GM13977 (cell line): ENCODE measurements at places on chromosomes 13 and 19.

DNA sequence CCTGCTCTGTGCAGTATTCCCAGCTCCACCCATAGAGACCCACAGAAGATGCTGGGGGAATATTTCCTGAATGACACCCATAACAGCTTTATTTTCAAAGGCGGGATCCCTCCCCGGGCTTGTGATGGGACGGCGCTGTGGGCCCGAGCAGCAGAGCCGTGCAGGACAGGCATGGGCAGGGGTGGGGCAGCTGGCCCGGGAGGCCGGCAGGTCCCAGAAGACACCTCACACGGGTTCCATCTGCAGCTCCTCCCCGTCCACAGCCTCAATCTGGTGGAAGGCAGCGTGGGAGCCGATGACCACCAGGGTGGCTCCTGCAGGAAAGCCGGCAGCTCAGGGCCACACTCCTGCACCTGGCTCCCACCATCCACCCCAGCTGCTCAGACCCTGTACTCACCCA, 2.5 kb downstream of the RABAC1 start:
- no peak for DNase-seq

DNA sequence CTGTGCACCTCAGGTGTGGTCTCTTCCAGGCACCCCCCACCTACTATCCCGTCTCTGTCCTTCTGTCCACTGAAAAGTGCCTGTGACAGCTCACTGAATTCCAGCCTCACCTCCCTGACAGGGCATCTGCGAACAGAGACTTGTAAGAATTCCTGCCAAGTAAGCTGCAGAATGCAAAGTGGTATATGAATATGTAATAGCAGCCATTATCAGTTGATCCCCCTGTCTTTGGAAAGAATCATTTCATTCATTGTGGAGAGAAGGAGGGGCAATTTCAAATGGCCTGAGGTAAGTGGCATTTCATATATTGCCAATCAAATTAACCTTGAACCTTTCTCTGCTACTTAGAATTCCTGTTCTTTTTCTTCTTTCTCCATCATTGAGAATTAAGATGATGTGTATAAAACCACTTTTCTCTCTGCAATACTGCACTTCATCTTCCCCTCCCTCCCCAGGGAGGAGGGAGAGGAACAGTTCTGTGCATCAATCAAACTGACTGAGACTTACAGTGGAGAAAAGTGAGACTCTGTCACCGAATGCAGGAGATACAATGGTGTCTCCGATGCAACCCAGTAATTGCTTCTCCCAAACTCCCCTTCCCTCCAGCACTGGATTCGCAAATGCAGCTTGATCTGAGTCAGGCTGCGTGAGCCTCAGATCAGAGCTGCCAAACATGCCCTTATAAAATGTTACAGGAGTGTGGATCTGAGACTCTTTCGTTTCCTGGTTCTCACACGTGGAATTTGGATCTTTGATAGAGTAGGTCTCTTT, 91.7 kb downstream of the SLC10A2 start:
- no peak for DNase-seq

DNA sequence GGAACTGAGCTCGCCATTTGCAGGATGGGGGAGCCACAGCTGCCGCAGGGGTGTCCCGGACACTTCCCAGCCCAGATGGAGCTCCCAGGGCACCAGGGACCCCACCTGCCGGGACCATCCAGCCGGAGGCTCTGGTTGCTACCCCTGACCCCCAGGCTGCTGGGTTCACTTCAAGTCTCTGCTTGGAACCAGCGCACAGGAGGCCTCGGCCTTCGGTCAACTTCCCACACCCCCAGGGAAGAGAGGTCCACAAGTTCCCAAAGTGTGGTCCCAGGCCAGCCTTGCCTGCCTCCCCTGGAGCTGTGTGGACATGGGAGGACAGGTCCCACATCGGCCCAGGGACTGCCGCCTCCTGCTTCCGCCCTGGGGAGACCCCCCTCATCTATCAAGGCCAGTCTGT, 117.0 kb downstream of the TEX29 start:
- no peak for DNase-seq

DNA sequence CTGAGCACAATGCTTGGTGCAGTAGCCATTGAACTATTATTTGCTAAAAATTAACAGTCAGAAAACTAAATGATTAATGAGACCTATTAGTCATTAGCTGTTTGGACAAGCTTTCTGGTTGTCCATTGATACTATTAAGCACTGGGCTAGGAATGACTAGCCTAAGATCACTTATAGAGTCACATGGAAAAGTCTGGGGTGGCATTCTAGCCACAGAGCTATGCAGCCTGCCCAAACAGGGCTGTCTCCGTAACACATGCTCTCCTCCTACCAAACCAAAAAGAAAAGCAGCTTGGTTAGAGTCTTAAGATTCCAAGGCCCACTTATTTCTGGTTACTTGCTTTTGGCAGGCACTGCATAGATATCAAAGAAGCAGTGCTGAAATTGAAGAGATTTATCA, 193.5 kb upstream of the NBEA start:
- no peak for DNase-seq

- DNase-seq, result no peak
Measured at GRCh38 chr19:55257461-55258420, 1.1 kb downstream of the PPP6R1 start.

GRCh38 chr13:26996965-26997752, 174.5 kb downstream of the USP12 start:
- DNase-seq, result peak; percentile 61

DNA sequence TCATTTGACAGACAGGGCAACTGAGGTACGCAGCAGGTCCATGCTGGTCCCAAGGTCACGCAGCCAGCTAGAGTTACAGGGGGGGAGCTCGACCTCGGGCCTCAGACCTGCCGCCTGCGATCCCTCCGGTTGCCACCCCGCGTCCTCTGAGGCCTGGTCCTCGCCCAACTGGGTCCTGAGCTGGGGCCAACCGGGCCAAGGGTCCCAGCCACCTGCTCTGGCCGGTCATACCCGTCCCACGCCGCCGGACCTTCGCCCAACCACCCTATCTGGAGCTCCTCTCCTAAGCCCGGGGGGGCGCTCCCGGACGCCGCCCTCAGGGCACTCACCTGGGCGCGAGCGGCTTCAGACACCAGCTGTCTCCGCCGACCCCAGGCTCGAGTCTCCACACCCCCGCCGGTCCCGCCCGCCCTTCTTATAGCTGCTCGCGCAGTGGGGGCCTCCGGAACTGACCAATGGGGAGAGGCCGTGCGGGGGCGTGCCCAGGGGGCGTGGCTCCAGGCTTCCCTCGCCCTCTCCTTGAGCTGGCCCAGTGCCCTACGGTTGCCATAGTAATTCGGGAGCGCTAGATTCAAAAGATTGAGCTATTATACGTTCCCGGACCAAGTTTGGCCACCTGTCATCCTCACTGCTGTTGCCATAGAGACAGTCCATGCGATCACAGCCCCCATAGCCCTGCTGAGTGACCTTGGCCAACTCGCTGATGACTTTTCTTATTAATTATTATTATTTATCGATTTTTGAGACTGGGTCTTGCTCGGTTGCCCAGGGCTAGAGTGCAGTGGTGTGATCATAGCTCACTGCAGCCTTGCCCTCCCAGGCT, at the start of gene PLIN5:
PLIN5 (minus strand) TSS at position 389 of the 823 bp plus-strand sequence. CDS start 1,150 bp downstream, outside the sequence.
- peak; percentile 76 for DNase-seq

GRCh38 chr13:41588899-41589298, 131.5 kb downstream of the RGCC start:
- DNase-seq, result no peak

- no peak for DNase-seq
Measured at GRCh38 chr13:77331421-77331820, 4.5 kb upstream of the MYCBP2 start.

DNA sequence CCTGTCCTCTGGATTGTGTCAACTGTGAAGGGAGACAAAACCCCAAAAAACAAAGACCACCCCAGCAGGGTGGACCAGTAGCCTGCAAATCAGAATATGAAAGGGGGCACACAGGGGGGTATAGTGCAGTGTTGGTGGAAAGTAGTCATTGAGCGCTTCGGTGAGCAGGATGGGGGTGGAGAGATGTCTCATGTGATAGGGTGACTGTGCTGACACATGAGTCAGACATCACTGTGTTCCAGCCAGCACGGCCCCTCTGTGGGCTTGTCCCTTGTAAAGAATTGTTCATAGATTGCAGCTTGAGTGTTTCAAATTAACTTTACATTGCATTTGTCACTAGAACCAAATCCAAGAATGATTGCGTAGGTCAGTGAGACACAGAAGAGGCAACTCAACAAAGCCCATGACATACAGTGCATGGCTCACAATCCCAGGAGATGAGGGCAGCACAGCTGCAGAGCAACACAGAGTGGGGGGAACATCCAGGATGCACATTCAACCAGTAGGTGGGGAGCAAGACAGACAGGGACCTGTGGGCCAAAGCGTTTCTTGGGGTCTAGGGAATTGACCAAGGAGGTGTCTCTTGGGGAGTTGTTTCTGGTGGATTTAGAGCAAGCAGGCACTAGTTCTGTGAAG, 7.5 kb downstream of the ZNF440 start:
- no peak for DNase-seq

DNA sequence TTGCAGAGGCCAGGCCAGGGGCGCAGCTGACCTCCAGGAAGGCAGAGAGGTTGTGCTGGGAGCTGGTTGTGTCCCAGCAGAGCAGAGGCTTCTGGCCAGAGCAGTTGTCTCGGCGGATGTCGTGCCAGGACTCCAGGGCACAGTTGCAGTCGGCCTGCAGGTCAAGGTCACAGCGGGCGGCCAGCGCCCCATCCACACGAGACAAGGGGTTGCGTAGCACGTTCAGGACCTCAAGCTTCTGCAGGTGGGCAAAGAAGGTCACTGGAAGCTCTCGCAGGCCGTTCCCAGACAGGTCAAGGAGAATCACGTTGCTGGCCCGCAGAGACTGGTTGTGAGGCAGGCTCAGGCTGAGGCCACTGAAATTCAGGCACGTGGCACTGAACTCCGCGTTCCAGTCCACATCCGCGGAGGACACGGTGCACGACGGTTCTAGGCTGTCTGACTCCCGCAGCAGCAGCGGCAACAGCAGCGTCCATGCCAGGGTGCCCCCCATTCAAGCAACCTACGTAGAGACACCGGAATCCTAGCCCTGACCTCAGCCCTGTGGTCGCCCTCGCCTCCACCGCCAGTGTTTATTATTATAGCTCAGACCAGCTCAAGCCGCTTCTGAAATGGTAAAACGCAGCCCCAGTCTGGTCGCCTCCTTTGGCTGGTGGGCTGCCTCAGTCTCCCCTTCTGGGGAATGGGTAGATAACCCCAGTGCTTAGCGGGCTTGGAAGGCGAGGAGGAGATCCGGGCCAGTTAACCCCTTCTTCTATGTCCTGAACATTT, 766 bp downstream of the LRRC25 start:
- no peak for DNase-seq

DNA sequence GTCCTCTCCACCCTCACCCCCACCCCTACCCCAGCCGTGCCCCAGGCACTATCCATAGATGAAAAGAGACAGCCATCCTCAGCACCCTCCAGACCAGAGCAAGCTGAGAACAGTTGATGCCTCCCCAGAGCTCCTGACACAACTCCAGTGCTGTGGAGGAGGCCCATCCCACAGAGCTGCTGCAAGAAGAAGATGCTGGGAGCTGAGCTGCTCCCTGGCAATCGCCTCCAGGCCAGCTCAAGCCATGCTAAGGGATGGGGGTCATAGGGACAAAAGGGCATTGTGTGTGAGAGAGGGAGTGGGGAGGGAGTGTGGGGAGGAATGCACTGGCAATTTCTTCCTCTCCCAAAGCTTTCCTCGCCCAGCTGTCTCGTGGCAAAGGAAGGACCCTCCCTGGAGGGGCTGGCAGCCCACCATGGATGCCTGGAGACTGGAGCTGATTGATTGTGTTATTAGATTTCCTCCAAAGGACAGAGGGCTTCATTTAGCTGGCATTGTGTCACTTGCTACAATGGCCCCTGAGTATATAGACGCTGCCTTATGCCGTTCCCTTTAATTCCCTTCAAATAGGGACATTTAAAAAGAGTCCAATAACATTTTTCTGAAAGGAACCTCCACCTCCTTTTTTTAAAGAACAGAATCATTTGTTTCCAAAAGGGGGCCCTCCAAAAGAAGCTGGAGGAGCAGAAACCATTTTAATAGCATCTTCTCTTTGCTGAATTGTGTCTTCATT, 476.4 kb downstream of the FOXO1 start:
- no peak for DNase-seq

DNA sequence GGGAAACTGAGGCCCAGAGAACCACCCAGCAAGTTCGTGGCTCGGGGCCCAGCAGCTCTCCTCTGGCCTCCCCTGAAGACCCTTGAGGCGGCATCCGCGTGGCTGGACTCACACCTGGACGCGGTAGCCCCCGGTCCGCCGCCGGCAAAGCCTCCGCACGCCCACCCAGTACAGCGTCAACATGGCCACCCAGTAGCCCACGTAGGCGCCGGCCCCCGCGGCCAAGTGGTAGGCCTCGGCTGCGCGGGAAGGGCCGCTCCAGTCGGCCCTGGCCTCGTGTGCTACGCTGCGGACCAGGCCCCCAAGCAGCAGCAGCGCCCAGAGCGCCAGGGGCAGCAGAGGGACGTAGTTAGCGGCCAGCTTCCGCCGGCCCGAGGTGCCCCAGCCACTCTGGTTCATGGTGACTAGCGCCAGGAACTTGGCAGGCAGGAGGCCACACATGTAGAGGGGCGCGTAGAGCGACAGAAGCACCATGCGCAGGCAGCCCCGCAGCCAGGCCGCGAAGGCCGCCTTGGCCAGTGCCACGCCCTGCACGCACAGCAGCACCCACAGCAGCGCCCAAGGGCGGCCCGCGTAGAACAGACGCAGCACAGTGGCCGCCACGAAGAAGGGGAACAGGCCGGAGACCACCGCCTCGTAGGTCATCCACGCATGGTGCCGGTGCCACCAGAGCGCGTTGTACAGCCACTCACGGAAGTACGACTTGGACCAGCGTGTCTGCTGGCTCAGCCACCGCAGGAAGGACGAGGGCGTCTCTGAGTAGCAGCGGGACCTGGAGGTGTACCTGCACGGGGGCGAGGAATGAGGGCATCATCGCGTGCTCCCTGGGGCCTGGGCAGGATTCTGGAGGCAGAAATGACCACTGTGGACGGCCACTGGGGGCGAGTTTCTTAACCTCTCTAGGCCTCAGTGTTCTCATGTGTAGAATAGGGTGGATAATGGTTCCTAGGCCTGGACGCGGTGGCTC, 10.2 kb downstream of the HAS1 start:
- DNase-seq, result no peak

- no peak for DNase-seq
Measured at GRCh38 chr13:92994056-92994455, 232.6 kb upstream of the GPC6 start.

GRCh38 chr13:89900104-89900765, 1447.3 kb upstream of the MIR17HG start:
- DNase-seq, result no peak

- no peak for DNase-seq
Measured at GRCh38 chr13:88586263-88586662, 915.1 kb downstream of the SLITRK5 start.

- peak; percentile 47 for DNase-seq
Measured at GRCh38 chr13:91406619-91407018, 8.2 kb downstream of the GPC5 start.

- DNase-seq, result no peak
Measured at GRCh38 chr13:49655906-49656305, 27.6 kb downstream of the ARL11 start.

- DNase-seq, result no peak
Measured at GRCh38 chr19:41217741-41218140, 1.3 kb upstream of the AXL start.

- no peak for DNase-seq
Measured at GRCh38 chr19:33187183-33187540, 7.0 kb upstream of the LRP3 start.
